HFFc6 (cell line): ENCODE measurements at places on chromosomes 2 and 18. TPM values are rescaled to one million over a fixed set of nuclear protein-coding genes. Genes with fewer than 3 reads are reported as not detected.

- DNase-seq = no peak
- peaks cover 31% of the 10 kb centered on the region for H3K4me1 ChIP-seq
- H3K4me3 ChIP-seq = no peak overlapping the region
- H3K36me3 ChIP-seq = peaks cover 28% of the 10 kb centered on the region
- H3K27ac ChIP-seq = no peak overlapping the region
- no peaks in the 10 kb centered on the region for H3K27me3 ChIP-seq
Measured at GRCh38 chr18:9787712-9788111, 79.6 kb downstream of the RAB31 start.

GRCh38 chr18:46632401-46633071 is 24.5 kb downstream of the LOXHD1 start:
- H3K27ac ChIP-seq = no peak overlapping the region
- H3K4me3 ChIP-seq = no peak overlapping the region
- peak; percentile 10 for DNase-seq

DNA sequence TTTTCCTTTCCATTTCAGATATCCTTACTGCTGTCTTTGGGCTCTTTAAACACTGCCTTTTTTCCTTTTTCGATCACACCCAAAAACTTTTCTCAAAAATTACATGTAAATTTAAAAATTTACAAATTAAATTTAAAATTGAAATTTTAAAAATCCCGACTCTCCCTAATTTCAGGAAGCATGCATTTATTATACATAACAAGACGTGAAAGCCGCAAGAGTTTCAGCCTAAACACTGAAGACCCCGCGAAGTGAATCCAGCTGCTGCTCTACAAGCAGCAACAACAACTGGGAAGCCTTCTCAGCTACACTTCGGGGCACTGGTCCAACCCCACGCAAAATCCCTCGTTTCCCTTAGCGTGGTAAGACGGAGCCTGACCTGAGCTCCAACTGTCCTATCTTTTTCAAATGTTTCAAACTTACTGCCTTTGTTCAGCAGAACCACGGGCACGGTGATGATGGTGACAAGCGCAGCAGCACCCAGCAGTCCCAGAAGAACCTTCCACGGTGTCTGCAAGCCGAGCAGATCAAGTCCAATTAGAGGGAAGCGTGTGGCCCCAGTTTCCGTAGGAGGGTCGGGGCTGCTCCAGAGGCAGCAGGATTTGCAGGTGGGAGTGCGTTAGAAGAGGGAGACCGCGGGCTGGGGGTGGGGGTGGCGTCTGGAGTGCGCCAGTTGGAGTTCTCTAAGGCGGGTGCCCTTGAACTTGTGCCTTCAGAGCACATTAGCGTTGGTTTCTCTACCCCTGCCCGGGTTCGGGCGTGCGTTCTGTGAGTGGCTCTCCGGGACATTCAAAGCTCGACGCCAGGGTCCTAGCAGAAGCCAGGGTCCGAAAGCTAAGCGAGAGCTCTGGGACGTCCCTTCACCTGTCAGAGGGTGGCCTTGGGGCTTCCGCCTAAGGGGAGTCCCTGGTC is 783 bp downstream of the DPP4 start:
- peak overlapping the region; percentile 90 for H3K4me3 ChIP-seq
- no peak for DNase-seq
- peak overlapping the region; percentile 64 for H3K27ac ChIP-seq
- H3K36me3 ChIP-seq = peaks cover 26% of the 10 kb centered on the region

GRCh38 chr2:232809349-232810124 is 33.2 kb upstream of the KCNJ13 start:
- no peaks in the 10 kb centered on the region for H3K4me1 ChIP-seq
- no peaks in the 10 kb centered on the region; the same call in 1 of the 2 replicates for H3K27me3 ChIP-seq
- H3K36me3 ChIP-seq = peaks cover 13% of the 10 kb centered on the region; the same call in 1 of the 2 replicates
- H3K27ac ChIP-seq = no peak overlapping the region
- no peak overlapping the region for H3K4me3 ChIP-seq

CGREF1 gene
- total RNA-seq = 0.24 TPM in 1 of 3 replicates, not detected in the others

DNA sequence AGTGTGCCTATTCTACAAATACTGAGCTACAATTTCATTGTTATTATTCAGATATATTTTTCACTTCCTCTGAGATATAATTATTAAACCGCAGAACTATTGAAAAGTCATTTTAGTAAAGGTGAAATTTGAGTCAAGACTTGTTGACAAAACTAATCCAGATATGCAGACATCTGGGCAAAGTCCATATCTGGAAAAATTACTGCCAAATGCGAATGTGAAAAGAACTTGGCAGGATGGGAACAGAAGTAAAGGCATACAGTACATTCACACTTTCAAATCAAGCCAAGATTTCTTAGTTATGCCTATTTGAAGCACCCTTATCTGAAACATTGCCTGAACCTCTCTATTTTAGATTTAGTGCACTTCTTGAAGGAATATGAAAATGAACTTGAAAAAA is 923.6 kb downstream of the CCDC85A start:
- H3K4me1 ChIP-seq = peaks cover 13% of the 10 kb centered on the region; the same call in 1 of the 2 replicates
- H3K36me3 ChIP-seq = peaks cover 32% of the 10 kb centered on the region
- no peaks in the 10 kb centered on the region for H3K27me3 ChIP-seq
- H3K4me3 ChIP-seq = no peak overlapping the region
- DNase-seq = no peak
- no peak overlapping the region for H3K27ac ChIP-seq

DNA sequence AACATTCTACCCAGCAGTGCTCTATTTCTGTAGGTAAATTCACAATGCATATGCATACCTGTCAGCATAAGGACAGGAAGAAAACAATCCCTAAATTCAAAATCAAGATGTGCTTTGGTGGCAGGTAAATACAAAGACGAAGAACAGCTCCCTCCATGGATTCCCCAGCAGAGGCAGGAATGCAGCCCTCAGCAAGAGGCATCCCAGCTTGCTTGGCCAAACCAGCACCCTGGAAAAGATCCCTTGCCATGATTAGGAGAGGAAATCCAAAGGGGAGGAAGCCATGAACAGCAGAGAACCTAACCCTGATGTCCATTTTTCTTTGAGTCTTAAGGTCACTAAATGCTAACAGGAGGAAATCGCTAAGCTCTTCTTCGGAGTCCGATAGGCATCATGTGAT is 91.2 kb downstream of the KCTD1 start:
- no peak for DNase-seq
- no peaks in the 10 kb centered on the region for H3K27me3 ChIP-seq
- H3K4me3 ChIP-seq = no peak overlapping the region
- peaks cover 40% of the 10 kb centered on the region for H3K4me1 ChIP-seq

DNA sequence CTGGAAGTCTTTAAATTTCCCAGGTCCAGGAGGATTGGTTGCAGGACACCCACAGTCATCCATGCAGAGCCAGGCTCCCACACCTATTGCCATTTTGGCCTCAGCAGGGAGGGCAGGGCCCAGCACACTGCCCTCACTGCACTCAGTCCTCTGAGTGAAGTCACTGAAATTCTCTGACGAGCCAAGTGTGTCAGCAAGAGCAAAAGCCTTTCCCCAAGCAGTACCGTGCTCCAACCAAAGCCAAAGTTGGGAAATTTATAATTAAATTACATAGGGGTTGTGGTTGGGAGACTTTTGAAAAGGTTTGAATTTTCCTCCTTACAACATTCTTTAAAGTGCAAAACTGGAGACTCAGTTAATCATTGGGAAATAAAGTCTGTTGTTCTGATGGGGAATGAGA is 98.5 kb upstream of the CD226 start:
- H3K36me3 ChIP-seq = peaks cover 27% of the 10 kb centered on the region
- H3K27me3 ChIP-seq = peaks cover 2% of the 10 kb centered on the region; the same call in 1 of the 2 replicates
- peaks cover 70% of the 10 kb centered on the region for H3K4me1 ChIP-seq
- peak overlapping the region; percentile 82 for H3K27ac ChIP-seq
- peak; percentile 12 for DNase-seq
- H3K4me3 ChIP-seq = peak overlapping the region; percentile 66; the same call in 1 of the 2 replicates

DNA sequence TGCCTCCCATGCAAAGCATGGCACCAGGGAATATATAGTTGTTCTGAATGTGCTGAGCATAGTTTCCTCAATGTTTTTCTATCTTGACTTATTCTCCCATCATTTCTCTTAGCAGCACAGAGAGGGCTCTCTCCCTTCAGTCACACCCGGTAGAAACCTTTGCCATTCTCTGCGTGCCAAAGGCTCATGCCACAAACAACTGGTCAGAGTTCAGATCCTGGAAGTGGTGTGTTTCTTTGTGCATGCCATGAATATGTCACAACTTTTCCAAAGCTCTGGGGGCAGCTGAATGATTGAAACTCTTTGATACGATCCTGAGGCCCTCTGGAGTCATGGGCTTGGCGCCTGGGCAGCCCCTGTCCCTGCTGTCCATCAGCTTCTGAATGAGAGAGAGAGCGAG is 28.0 kb upstream of the EDAR start:
- no peak for DNase-seq
- H3K27me3 ChIP-seq = peaks cover 51% of the 10 kb centered on the region
- H3K36me3 ChIP-seq = no peaks in the 10 kb centered on the region
- peaks cover 13% of the 10 kb centered on the region for H3K4me1 ChIP-seq
